ENCODE measurements at places on chromosomes 2 and 18. TPM values are rescaled to one million over a fixed set of nuclear protein-coding genes. Genes with fewer than 3 reads are reported as not detected.

DNA sequence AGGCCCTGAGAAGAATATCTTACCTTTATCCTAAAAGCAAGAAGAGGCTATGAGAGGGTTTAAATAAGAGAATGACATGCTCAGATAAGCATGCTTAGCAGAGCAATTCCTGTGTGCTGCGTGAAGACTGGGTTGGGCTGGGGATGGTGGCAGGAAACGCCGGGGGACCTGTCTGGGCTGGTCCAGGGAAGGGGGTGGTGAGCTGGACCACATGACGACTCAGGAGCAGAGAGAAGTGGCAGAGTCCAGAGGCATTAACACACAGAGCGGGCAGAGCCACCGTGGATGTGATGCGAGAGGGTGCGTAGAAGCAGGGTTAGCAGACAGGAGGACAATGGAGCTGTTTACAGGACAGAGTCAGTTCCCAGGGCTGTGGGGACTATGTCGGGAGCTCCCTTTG, 84.5 kb downstream of the ZBTB7C start:
- DNase-seq: no peak
- no peak overlapping the region for H3K27ac ChIP-seq
- no peaks in the 10 kb centered on the region for H3K27me3 ChIP-seq

- H3K4me3 ChIP-seq: no peak overlapping the region
- no peak overlapping the region for H3K27ac ChIP-seq
- DNase-seq: no peak
- no peaks in the 10 kb centered on the region for H3K36me3 ChIP-seq
Observed at GRCh38 chr2:65529419-65529818, 97.0 kb upstream of the SPRED2 start.

DNA sequence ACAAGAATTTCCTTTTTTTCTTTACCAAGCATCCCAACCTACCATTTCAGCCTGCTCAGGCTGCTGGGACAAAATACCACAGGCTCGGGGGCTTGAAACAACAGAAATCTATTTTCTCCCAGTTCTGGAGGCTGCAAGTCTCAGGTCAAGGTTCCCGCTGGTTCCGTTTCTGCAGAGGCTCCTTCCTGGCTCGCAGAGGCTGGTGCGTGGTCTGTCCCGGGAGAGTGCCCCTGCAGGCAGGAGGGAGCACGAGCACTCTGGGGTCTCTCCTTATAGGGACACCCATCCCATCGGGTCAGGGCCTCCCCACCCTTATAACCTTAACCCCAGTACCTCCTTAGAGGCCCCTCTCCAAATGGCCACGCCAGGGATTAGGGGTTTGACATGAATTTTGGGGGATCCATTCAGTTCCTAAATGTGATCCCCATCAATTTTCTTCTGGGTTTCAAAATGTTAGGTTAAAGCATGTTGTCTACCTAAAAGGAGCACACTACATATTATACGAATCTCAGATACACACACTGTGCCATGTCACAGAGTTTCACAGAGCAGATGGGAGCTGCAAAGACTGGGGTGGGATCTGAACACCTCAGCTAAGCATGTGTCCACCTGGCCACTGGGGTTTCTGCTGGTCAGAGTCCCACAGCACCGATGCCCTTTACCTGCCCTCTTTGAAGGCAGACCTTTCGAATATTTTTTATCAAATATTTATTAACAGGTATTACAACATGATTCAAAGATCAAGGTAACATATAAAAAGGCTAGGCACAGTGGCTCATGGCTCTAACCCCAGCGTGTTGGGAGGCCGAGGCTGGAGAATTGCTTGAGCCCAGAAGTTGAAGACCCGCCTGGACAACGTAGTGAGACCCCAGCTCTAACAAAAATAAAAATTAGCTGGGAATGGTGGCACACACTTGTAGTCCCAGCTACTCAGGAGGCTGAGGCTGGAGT, 17.6 kb upstream of the ADI1 start:
- no peak overlapping the region for H3K4me3 ChIP-seq
- no peaks in the 10 kb centered on the region for H3K4me1 ChIP-seq
- peaks cover 11% of the 10 kb centered on the region for H3K36me3 ChIP-seq
- DNase-seq: peak; percentile 56
- H3K27me3 ChIP-seq: no peaks in the 10 kb centered on the region

Gene ZNF516
- total RNA-seq: 16.5 TPM

Gene RTP5
- not detected for total RNA-seq

DNA sequence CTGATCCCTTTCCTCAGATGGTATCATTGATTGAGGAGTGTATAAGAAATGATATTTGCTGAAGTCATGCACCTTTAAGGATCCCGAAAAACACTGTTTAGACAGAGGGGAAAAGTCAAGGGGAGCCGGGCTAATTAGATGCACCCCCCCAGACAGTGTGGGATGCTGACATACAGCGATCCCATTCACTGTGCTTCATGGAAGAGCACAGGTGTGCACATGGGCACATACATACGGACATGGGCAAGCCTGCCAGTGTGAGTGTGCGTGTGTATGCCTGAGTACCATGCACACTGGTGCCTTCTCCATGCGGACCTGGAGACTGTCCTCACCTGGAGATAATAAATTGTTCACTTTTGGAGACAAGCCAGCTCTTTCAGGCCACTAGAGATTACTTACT, 22.6 kb downstream of the MEIS1 start:
- H3K4me3 ChIP-seq: no peak overlapping the region
- H3K4me1 ChIP-seq: no peaks in the 10 kb centered on the region
- no peak for DNase-seq
- H3K27me3 ChIP-seq: no peaks in the 10 kb centered on the region

Gene DTNA
- 32.7 TPM for total RNA-seq

Gene NPHP1
- total RNA-seq: 3.3 TPM

Measured in H1 (cell line).